ENCODE measurements at places on chromosomes 12 and 14.

- DNase-seq = no peak
Observed at GRCh38 chr12:56948881-56949280, 8.5 kb downstream of the RDH16 start.

DNA sequence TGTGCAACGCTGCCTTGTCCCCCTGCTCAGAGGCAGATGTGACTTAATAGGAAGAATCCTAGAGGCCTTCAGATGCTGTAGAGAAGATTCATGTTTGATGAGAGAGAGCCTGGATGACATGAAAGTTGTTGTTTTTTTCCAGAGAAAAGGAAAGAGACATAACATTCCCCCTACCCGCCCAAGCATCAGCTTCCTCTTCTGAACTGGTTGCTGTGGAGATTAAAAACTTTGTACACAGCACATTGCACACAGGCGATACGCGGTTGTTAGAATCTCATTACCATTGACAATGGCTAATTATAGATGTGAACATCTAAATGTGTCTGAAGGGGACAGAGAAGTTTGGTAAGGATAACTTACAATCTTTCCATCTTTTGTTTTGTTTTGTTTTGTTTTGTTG, 13.6 kb upstream of the ETFBKMT start:
- DNase-seq = no peak

DNA sequence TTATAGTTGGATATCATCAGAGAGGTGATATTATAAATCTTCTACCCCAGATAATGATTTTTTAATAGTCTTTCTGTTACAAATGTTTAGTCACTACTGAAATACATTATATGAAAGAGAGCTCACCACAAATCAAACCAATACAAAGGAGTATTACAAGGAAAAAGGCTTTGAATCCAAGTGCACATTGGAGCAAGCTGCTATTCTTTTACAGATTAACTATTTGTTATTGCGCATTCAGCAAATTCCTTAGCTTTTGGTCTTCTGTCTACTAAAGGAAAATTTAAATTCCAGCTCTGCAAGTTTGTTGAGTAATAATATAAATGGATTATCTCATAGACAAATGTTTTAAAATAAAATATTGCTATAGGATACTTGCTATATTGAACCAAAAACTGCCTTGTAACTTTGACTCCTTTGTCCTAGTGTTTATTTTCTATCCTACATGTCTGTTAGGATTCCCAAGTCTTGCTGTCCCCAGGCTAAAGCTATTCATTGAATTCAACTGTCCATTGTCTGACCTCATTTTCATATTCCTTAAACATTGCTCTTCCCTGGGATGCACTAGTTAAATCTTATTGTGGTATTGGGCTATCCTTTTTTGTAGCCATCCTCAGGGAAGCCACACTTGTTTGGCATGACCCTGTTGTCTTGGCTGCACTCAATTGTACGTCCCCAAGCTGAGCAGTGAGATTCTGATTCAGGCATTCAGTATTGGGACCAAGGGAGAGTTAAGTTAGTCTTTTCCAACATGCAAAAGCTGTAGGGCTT, 41.5 kb downstream of the PDE3A start:
- DNase-seq = no peak

GRCh38 chr12:22122359-22122758, 76.3 kb downstream of the CMAS start:
- no peak for DNase-seq

DNA sequence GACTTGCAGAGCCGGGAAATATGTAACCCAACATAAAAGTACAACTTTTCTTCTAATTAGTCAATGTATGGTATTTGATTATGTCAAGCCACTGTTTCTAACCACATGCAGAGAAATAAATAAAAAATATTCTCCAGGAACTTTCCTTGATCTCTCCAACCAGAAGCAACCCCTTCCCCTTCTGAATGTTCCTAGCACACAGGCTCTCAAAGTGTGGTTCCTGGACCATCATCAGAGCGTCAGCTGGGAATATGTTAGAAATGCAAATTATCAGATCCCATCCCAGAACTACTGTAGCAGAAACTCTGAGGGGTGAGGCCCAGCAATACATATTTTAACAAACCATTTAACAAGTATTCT, 21.0 kb upstream of the ITPR2 start:
- DNase-seq = no peak

DNA sequence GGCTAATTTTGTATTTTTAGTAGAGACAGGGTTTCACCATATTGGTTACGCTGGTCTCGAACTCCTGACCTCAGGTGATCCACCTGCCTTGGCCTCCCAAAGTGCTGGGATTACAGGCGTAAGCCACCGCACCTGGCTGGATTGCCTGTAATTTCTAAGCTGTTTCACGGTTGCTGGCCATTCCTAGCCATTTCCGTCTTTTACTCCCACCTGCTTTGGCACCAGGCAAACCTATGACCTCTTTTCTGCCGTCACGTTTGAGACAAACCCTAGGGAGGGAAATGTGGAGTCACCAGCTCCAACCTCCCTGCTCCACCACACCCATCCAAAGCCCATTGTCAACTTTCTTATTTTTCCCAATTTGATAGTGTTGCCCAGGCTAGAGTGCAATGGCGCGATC, 1.2 kb downstream of the GPR132 start:
- no peak for DNase-seq

DNA sequence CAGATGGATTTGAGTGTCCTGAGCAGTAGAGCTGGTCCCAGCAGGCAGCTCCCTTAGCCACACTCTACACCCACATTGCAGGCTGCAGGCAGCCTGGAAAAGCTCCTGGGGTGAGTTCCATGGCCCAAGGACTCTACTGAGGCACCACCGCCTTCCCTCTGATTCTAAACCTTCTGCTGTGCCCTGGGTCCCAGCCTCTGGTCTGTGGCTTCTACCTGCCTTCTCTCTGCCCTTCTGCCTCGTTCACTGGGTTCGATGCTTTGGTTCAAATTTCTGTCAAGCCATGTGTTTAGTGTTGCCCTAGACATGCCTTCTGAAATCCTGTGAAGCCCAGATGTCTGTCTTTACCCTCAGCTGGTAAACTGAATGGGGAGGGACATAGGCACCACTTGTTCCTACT, 1.5 kb upstream of the FGF6 start:
- DNase-seq = no peak

DNA sequence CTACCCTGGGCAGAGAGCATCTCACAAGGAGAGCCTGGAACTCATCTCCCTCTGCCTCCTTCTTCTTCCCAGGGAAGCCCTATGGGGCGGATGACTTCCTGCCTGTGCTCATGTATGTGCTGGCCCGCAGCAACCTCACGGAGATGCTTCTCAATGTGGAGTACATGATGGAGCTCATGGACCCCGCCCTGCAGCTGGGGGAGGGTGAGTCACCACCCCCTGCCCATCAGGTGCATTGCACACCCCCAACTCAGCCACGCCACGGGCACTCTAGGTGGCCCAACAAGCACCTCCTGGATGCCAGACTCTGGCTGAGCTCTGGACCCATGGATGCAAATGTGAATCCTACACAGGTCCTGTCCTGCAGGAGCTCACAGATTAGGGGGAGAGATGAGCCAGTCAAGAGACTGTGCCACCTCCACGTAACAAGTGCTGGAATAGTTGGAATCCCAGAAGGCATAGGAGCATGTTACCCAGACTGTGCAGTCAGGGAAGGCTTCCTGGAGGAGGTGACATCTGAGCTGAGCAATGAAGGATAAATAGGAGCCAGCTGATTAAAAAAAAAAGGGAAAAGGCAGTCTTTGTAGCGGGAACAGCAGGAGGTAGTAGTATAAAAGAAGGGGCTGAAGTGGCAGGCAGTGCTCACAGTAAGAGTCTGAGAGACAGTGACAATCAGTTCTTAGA, 71.9 kb downstream of the LGMN start:
- DNase-seq = no peak

- DNase-seq = no peak
Observed at GRCh38 chr14:22489957-22490950, 98.8 kb downstream of the DAD1 start.

GRCh38 chr12:124752437-124753227, 111.0 kb downstream of the SCARB1 start:
- no peak for DNase-seq

DNA sequence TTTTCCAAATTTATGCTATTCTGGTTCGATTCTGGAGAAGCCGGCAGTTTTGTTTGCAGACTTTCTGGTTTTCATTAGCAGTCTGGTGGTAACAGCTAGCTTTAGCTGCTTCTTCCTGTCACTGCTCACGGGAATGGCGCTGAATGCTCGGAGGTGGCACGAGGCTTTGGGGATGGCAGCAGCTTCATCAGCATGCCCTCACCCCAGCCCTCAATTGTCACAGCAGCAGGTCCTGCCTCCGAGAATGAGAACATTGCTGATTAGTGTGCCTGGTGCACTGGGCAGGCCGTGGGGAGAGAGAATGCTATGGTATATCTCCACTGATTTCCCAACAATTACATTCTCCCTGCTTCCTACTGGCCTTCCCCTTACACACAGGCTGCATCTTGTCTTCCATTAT, 73.6 kb downstream of the SAMD4A start:
- no peak for DNase-seq

DNA sequence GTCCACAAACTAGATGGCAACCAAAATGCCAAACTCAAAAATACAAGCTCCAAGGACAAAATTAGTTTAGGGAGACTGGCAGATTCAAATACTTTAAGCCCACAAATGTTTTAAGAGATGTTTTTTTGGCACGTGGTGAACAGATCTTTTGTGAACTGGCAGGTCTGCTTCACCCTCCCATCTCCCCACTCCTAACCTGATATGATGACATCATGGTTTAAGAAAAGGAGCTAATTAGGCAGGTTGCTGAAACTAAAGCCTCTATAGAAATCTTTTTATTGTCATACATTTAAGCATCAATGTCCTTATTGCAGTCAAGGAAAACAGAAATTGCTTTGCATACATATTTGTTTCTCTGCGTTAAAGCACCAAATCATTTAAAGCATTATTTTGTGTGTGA, 5.8 kb downstream of the LRIG3 start:
- DNase-seq = no peak

DNA sequence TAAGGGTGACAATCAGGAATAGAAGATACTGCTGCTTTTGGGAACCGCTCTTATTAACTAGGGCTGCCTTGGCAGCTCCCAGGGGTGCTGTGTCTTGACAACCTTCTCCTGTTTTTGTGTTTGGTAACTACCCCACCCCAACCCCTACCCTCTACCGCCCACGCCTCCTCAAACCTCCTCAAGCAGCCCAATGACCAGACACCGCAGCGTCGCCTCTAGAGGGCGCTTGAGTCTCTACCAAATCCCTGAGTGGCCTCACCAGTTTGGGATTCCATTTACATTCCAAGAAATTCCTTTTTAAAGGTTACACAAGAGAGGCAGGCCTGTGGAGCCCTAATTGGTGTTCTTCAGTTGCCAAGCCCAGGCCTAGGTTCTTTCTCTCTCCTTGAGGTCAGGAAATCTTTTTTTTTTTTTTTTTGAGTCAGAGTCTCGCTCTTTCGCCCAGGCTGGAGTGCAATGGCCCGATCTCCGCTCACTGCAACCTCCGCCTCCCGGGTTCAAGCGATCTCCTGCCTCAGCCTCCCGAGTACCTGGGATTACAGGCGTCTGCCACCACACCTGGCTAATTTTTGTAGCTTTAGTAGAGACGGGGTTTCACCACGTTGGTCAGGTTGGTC, 72.4 kb upstream of the USP44 start:
- DNase-seq = no peak

DNA sequence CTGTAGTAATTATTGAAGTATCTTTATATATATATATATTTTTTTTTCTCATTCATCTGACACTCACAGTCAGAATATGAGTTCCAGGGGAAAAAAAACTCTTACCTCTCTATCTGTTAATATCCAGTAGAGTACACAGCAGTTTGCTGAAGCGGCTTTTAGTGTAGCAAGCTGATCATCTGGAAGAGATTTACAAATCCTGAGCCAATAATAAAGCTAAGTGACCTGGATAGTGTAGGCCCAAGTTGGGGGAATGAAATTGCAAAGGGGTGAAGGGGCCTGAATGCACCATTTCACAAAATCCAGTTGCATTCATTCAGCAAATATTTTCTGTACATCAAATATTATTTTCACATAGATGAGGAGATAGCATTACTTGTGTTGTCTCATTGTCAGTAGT, 234.6 kb upstream of the FLRT2 start:
- no peak for DNase-seq

DNA sequence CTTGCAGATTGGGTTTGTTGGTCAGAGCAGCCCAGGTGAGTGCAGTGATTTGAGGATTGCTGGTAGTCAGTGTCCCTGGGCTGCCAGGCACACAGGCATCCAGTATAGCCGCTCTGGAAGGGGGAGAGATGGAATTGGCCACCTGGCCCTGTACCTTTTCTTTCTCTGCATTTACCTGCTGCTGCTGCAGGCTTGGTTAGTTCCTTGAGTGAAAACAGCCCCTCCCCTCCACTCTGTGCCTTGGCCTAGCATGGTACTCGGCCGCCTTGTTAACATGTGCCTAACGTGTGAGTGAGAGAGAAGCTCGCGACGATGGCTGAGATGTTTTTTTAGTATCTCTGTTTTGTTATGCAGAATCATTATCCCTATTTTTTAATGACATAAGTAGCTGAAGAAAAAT, 49.3 kb upstream of the AMN start:
- DNase-seq = no peak

DNA sequence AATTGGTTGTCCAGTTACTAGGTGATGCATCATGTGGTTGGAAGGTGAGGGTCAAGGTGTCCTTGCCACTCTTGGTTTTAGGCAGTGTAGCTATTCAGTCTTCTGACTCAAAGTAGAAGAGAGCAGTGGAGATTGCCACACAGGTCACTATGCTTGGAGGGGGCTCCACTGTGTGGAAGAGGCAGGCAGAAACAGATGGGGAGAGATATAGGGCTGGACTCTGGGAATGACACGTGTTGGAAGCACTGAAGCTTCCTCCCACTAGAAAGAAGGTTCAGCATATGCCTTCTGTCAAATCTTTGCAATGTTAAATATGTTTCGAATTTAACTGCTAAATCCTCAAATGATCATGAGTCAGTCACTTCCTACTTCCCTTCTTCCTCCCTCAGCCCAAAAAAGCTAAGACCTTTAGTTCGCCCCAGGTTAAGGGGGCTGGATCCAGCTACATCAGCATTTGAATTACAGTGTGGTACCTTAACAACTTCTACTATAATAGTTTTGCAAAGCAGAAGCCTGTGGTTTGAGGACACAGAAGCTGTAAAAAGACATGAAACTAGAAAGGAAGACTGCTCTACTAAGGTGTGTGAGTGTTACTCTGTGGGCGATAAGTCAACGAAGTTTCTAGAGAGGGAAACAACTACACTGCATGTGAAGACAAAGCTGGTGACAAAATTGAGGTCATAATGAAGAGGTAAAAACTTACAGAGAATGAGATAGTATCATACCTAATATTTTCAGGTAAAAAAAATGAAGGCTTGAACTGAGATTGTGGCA, 228.0 kb downstream of the NELL2 start:
- no peak for DNase-seq

DNA sequence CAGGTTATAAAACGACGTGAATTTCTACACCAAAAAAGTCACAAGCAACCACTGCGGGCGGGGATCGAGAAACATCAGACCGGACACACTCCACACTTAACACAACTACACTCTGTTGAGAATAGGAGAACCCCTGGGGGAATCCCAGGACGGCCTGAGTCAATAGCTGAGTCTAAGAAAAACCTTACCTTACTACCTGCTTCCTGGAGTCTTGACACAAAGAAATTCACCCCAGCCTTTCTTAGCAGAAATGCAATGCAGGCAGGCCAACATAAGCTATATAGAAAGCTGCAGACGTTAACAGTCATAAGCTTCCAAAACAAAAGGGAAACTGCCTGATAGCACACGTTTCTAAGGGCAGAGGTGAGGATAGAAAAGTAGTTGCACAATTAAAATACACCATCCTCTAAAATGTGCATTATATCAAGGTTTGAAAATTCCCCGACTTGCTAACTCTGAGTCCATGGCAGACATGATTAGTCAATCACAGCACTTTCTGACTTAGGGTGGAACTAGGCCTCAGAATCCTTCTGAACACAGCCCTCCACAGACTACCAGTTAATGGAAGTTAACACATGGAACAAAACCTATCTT, 68.0 kb downstream of the CCDC88C start:
- DNase-seq = no peak

Data from NCI-H2081 treated with DMSO at 0.1 percent for 48 hours (cell line).